T-helper 17 cell (primary cell): ENCODE measurements at places on chromosomes 1 and 21.

DNA sequence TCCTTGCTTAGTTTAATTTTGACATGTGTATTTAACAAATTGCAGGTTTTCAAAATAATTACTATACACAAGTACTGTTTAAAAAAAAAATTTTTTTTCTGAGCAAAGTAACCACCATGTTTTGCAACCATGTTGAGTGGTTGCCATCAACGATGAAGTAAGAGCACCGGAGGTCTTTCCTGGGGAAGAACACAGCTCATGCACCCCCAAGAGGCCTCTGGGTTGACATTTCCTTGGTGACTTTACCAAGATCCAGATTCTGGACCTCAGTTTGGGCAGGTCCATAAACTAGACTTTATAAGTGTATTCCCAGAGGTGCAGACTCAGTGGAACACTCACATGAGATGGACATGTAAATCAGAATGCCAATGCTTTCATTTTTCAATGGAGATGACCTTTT, 36.8 kb upstream of the RALGPS2 start:
- DNase-seq, result no peak

GRCh38 chr1:47623557-47623940, 185.7 kb downstream of the FOXD2 start:
- no peak for DNase-seq

GRCh38 chr1:117985973-117986372, 56.4 kb downstream of the WDR3 start:
- no peak for DNase-seq

DNA sequence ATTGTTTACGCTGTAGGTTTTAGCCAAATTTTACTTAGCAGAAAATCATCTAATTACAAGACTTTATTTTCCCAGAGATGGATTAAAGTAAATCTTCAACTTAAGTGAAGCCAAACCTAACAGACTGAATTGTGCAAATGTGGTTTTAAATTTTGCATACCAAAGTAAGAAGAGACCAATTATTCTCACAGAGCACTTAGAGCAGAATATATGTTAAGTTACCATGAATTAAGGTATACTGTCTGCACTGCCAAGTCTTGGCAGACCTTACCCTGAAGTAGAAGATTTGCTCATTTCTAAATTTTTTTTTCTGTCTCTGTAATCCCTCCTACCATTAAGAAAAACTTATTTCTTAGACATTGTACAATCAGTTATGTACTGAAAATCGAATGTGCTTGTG, 24.1 kb downstream of the MRPS6 start:
- DNase-seq, result no peak

GRCh38 chr1:29209173-29209572, 21.6 kb downstream of the MECR start:
- DNase-seq, result no peak

- peak; percentile 79 for DNase-seq
Measured at GRCh38 chr1:111448918-111449702, at the start of the genes ATP5PB and WDR77. ATP5PB (plus strand) TSS chr1:111449464; CDS start chr1:111449542, 78 bp downstream. WDR77 (minus strand) TSS chr1:111449256; CDS start chr1:111449169, 87 bp downstream.

GRCh38 chr21:41612674-41613532, 104.9 kb upstream of the TMPRSS2 start:
- no peak for DNase-seq

- DNase-seq, result no peak
Measured at GRCh38 chr21:29434081-29434480, 135.4 kb downstream of the BACH1 start.

- DNase-seq, result no peak
Measured at GRCh38 chr1:232328486-232329102, 301.3 kb downstream of the SIPA1L2 start.
